Spleen (tissue), 13 donors: ENCODE measurements at places on chromosomes 2 and 18. TPM values are rescaled to one million over a fixed set of nuclear protein-coding genes. Genes with fewer than 3 reads are reported as not detected.
A peak's percentile ranks its signal among the peaks of the same experiment; 100 is the strongest.

Gene SOX11
- 0.36 TPM for total RNA-seq

- no peak overlapping the region for H3K4me3 ChIP-seq
- DNase-seq = no peak
- H3K27ac ChIP-seq = no peak overlapping the region
These were observed 43.0 kb upstream of the COL5A2 start for GRCh38 chr2:189222468-189223105.

- no peak overlapping the region for H3K4me3 ChIP-seq
- H3K27ac ChIP-seq = no peak overlapping the region
- H3K4me1 ChIP-seq = no peaks in the 10 kb centered on the region
- H3K27me3 ChIP-seq = no peaks in the 10 kb centered on the region
- no peak for DNase-seq
These were observed 51.1 kb downstream of the TLK1 start for GRCh38 chr2:171109571-171109970.

- H3K27ac ChIP-seq = no peak overlapping the region
- no peaks in the 10 kb centered on the region for H3K27me3 ChIP-seq
- no peak for DNase-seq
These were observed 43.4 kb downstream of the EPB41L3 start for GRCh38 chr18:5500158-5500939.

- no peak for DNase-seq
- no peak overlapping the region for H3K4me3 ChIP-seq
- H3K4me1 ChIP-seq = peaks cover 32% of the 10 kb centered on the region
- no peaks in the 10 kb centered on the region for H3K36me3 ChIP-seq
- H3K27ac ChIP-seq = no peak overlapping the region
- no peaks in the 10 kb centered on the region for H3K27me3 ChIP-seq
These were observed 31.0 kb downstream of the RAB10 start for GRCh38 chr2:26064846-26065245.

GRCh38 chr2:164625378-164625971 lies 4.2 kb upstream of the GRB14 start:
- H3K4me3 ChIP-seq = no peak overlapping the region
- no peaks in the 10 kb centered on the region for H3K36me3 ChIP-seq
- no peak for DNase-seq
- H3K27ac ChIP-seq = no peak overlapping the region

Gene MCFD2
- total RNA-seq = 112 TPM

DNA sequence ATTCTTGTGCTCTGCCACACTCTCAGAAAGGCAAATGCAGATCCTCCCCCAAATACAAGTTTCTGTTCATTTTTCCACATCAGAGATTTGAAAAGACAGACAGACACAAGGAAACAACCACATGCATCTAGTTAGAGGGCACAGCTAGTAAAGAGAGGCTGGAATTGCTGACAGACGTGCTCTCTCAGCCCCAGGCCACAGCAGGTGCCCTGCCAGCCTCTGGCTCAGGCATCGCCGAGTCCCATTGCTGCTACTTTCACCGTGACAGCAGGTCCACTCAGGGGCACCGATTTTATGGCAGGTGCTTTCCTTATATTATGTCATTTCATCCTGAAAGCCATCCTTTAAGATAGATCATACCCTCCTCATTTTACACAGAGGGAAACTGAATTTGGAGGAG lies 507.5 kb downstream of the EIPR1 start:
- H3K36me3 ChIP-seq = no peaks in the 10 kb centered on the region
- no peaks in the 10 kb centered on the region for H3K4me1 ChIP-seq
- no peaks in the 10 kb centered on the region for H3K27me3 ChIP-seq

GRCh38 chr2:9675415-9676351 lies 44.9 kb upstream of the YWHAQ start:
- H3K4me1 ChIP-seq = no peaks in the 10 kb centered on the region
- H3K4me3 ChIP-seq = no peak overlapping the region
- no peak overlapping the region for H3K27ac ChIP-seq
- no peak for DNase-seq
- no peaks in the 10 kb centered on the region for H3K36me3 ChIP-seq
- H3K27me3 ChIP-seq = no peaks in the 10 kb centered on the region

DNA sequence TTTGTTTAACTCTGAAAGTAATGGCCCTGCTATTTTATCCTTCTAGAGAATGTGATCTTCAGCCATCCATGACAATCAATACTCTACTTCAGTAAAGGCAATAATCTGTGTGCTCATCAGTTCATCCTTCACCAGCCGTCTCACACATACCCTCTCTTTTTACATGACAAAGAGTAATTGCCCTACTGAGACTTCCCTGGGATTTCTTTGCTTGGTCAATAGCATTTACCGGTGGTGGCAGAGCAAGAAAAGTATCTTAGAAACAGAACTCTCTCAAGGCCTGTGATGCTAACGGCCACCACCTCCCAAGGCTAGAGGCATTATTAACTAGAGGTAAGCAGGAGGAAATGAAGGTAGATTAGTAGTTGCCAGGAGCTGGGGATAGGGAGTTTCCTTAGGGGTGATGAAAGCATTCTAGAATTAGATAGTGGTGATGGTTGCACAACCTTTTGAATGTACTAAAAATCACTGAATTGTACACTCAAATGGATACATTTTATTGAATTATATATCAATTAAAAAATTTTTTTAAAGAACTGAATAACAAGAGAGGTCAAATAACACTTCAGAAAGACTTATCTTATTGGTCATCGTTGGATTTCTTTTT lies 57.9 kb upstream of the EPC2 start:
- H3K27ac ChIP-seq = no peak overlapping the region
- no peak for DNase-seq
- no peaks in the 10 kb centered on the region for H3K36me3 ChIP-seq
- no peaks in the 10 kb centered on the region for H3K4me1 ChIP-seq
- no peaks in the 10 kb centered on the region for H3K27me3 ChIP-seq

- no peaks in the 10 kb centered on the region for H3K27me3 ChIP-seq
- no peaks in the 10 kb centered on the region for H3K36me3 ChIP-seq
- H3K4me1 ChIP-seq = peaks cover 2% of the 10 kb centered on the region
These were observed 96.6 kb downstream of the CPO start for GRCh38 chr2:207035875-207036274.

DNA sequence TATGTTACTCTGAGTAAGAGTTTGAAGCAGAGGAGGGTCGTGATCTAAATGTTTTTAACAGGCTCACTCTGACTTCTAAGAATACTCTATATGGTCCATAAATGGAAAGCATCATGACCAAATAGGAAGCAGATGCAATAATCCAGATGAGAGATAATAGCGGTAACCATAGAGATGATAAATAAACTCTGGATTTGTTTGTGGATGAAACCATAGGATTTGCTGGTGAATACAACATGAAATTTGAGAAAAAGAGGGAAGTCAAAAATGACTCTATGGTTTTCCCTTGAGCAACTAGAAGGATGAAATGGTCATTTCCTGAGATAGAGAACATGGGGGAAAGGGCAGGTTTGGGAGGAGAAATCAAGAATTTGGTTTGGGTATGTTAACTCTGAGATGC lies 3.9 kb downstream of the HEATR5B start:
- peaks cover 70% of the 10 kb centered on the region for H3K4me1 ChIP-seq
- no peak overlapping the region for H3K4me3 ChIP-seq
- peaks cover 48% of the 10 kb centered on the region for H3K36me3 ChIP-seq
- peak overlapping the region; percentile 58 for H3K27ac ChIP-seq
